ENCODE measurements at places on chromosomes 3 and 15.

DNA sequence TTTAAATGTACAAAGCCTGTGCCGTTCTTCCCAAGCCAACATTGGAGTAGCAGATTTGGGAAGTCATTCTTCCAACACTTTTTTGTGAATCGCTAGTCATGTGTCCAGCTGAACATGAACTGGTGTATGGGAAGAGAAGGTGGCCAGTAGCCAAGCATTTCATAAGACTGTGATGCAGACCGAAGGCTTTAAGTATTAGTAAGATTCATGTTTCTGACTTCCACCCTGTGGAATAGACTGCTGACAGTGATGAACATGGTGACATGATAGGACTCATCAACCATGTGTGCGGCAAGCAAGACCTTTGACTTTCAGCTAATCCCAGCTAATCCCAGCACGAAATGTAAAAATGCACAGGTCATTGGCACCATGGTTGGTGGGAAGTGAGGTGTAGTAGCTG is 48.3 kb upstream of the THSD4 start:
- no peak for DNase-seq

DNA sequence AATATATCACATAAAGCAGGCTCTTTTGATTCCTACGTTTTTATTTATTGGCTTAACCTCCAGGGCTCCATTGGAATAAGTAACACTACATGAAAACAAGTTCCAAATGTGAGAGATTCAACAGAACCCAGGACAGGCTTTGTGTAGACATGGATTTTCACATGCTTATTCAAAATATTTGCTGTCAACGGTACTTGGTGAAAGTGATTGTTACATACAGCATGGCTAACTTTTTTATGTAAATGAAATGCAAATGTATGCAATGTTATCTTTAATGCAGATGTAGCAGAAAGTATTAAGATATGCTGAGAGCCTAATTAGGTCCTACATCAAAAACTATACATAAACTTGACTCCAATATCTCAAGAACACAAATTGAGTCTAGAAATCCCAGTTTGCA is 212.0 kb downstream of the RORA start:
- DNase-seq: no peak

GRCh38 chr15:75723171-75723846 is 10.7 kb upstream of the CSPG4 start:
- no peak for DNase-seq

- DNase-seq: no peak
These were observed 5.9 kb downstream of the ACSBG1 start for GRCh38 chr15:78228356-78228996.

DNA sequence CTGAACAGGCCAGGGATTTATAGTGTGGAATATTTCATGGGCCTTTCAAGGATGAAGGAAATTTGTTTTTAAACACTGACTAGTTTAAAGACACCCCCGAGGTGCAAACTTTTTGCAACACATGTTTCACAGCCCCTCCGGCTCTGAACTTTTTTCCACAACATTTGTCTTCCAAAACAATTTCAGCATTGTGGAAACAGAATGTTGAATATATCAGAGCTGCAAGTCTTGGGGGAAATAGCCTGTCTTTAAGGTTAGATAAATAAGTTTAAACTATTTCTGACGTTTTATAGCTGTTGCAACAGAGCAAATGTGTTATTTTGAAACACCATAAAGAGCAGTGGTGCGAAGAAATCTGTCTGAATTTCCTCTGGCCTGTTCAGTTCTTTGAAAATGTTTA is 229.2 kb upstream of the GOLGA6L4 start:
- DNase-seq: no peak

GRCh38 chr15:73767806-73768501 is 14.8 kb upstream of the INSYN1 start:
- no peak for DNase-seq

- no peak for DNase-seq
These were observed 421.1 kb downstream of the PLOD2 start for GRCh38 chr3:145739926-145740325.

DNA sequence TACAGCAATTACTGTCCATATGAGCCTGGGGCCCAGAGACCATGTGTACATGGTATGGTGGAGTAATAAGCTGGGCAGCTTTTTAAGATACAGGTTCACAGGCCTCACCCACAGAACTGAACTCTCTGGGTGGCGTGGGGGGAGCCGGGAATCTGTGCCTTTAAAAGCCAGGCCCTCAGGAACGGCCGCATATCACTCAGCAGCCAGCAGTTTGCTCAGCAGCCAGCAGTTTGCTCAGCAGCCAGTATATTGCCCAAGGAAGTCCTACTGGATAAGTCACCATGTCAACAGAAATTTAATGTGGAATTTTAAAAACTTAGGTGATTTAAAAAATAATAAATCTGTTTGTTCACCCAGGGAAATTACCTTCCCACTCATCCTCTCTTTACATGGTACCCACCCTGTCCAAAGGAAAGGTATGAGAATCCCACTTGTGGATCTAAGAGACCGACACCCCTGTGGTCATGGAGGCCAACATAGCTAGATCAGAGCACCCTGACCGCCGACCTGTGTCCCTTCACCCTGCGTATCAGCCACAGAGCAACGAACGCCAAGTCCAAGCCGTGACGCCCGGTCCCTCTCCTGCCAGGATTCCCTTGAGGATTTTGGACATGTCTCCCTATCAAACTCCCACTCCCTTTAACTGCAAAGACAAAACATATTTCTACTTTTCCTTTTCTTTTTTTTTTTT is 95.7 kb upstream of the CHRM5 start:
- DNase-seq: no peak
